HFF-Myc (cell line): ENCODE measurements at places on chromosomes 1 and 21.

DNA sequence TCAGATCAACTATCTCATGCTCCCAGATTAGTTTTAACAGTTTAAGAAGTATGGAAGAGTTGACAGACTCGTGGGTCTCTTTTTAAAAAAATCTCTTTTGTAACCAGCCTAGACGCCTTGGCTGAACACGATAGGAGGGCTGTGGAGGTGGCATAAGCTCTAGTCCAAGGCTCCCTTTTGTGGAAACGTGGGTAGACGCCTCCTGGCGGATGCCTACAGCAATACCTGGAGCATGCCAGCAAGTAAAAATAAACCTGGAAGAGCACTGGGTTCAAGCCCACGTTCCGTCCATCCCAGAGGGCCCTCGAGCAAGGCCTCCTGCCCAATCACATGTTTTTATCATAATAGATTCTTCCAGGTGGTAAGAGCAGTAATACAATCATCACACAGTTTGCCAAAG is 87.9 kb downstream of the RGS7 start:
- DNase-seq = no peak

- peak; percentile 44 for DNase-seq
Measured at GRCh38 chr1:176880955-176881595, 283.4 kb downstream of the ASTN1 start.

GRCh38 chr1:89355056-89355455 is 8.8 kb upstream of the GBP6 start:
- no peak for DNase-seq

- DNase-seq = no peak
Measured at GRCh38 chr1:13687151-13687715, 12.8 kb upstream of the PRDM2 start.

DNA sequence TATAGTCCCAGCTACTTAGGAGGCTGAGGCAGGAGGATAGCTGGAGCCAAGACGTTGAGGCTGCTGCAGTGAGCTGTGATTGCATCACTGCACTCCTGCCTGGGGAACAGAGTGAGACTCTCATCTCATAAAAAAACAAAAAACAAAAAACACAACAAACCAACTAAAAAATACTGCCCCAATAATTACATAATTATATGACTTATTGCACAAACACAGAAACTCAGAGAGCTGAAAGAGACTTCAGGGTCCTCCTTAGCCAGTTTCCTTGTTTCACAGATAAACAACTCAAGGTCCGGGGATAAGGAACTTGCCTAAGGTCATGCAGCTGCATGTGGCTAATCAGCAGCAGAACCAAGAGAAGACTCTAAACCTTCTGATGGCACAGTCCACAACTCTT is 11.9 kb downstream of the EXTL2 start:
- no peak for DNase-seq

DNA sequence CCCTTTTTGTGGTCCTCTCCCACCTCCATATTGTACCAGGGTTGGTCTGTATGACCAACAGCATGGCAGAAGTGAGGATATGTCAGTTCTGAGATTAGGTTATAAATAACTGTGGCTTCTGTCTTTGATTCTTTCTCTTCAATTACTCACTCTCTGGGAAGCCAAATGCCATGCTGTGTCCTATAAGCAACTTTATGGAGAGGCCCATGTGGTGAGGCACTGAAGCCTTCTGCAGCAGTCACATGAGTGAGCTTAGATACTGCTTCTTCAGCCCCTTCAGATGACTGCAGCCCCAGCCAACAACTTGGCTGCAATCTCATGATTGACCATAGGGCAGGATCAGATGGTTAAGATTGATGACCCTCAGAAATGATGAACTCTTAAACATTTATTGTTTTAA is 34.0 kb upstream of the SAMD13 start:
- DNase-seq = no peak

GRCh38 chr1:20115479-20115878 is 3.9 kb downstream of the PLA2G2D start:
- no peak for DNase-seq

DNA sequence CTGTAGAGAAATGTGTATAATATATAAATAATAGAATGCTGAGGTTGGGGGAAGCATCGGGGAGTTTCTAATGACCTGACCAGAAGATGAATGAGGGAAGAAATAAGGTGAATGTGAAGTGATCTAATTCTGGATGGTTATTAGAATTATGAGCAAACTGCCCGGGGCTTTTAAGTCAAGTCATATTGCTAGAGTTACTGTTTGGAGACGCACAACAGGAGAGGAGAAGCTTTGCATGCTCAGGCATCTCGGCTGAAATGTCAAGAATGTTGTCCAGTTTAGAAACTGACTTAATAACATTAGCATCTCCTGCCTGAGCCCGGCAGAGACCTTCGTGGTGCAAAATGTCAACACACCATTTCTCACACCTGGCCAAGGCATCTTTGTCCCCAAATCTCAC is 119.1 kb downstream of the RRAGC start:
- DNase-seq = no peak

DNA sequence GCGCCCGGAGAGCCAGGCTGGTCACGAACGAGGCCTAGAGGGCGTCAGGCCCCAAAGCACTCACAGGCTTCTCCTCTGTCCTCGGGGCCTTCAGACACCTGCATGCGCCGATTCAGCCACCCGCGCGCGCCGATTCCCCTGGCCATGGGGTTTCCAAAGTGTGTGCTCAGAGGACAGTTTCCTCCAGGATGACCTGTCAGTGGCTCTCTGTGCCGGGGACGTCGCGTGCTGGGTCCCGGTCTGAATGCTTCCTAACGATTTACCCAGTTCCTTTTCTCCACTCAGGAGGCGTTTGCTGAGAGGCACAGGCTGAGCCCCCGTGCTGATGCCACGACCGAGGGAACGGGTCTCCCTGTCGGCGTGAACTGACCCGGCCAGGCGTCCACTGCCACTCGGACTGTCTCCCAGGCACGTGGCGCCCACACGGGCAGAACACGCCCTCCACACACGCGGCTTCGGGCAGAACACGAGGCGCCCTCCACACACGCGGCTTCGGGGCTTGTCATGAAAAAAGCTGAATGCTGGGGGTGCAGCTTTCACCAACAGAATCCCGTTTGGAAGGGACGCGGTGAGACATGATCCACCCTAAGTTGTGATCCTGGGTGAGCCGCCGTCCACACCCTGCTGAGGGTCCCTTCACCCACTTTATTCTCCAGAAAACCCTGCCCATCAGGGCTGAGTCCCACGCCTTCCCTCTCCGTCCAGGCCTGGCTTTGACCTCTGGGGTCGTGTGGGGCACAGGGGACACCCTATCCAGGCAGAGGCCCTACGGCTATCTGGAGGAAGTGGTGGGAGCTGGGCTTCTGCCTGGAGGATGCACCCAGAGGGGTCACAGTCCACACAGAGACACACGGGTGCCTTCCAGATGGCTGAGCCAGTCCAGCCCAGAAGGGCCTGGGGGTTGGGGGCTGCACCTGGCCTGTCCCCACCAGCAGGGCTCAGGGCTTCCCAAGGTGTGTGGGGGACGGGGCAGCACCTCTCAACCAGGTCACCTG is 56.1 kb downstream of the COL6A1 start:
- no peak for DNase-seq

- no peak for DNase-seq
Measured at GRCh38 chr21:43687566-43688399, 28.4 kb downstream of the RRP1B start.

DNA sequence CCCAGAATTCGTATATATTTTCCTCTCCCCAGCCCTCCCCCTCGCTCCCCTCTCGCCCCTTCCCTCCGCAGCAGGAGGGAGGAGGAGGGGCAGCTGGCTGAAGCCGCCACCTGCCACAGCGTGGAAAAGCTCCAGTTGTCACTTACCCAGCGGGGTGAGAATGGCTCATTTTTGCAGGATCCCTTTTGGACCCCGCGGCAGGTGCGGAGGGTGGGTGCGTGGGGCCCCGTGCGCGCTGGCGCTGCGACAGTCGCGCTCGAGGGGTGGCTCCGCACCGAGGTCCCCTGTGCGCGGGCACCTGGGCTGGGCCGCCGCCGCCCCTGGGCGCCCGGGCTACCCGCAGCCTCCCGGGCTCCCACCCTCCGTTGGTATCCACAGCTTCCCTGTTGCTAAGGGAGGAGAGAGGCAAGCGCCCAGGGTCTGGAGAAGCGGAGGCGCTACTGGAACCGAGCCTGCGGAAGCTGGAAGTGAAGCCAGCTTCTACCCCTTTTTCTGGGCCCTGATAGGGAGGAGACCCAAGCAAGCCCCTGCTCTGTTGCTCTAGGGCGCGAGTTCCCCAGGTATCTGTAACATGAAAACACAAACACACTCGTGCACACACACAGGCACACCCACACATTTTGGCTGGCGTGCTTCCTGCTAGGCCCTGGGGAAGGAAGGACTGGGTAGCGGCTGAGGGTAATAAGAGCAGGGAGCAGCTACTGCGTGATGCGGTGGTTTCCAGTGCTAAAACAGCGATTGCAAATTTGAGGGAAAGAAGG is at the start of gene ERICH3:
TSS of gene ERICH3 (minus strand) at position 442 of the 761 bp plus-strand sequence. CDS start at position 169, 273 bp downstream.
- no peak for DNase-seq

DNA sequence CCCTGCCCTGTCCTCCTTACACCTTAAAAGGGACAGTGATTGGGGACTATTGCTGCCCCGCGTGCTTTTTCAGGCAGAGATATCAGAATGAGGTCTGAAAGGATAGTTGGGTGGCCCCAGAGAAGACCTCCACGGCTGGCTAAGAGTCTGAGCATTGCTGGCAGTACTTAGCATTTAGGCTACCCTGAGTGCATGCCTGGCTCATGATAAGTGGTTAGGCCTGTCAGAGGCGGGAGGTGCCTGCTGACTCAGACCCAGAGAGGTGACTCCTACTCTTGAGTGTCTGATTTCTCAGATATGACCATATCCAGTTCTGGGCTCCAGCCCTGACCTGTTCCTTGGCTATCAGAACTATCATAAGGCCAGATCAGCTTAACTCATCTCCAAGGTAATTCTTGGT is 213.7 kb downstream of the PBX1 start:
- peak; percentile 89 for DNase-seq

DNA sequence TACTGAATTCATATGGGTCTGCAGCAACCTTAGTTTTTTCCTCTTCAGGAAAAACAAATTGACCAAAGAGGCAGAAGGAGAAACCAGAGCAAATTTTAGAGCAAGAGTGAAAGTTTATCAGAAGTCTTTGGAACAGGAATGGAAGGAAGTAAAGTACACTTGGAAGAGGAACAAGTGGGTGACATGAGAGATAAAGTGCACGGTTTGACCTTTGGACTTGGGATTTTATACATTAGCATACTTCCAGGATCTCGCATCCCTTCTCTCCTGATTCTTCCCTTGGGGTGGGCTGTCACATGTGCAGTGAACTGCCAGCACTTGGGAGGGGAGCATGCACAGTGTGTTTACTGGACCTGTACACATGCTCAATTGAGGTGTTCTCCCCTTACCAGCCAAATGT is 754.8 kb upstream of the ADAMTS5 start:
- DNase-seq = no peak

- no peak for DNase-seq
Measured at GRCh38 chr1:24938276-24938675, 8.2 kb upstream of the RUNX3 start.

DNA sequence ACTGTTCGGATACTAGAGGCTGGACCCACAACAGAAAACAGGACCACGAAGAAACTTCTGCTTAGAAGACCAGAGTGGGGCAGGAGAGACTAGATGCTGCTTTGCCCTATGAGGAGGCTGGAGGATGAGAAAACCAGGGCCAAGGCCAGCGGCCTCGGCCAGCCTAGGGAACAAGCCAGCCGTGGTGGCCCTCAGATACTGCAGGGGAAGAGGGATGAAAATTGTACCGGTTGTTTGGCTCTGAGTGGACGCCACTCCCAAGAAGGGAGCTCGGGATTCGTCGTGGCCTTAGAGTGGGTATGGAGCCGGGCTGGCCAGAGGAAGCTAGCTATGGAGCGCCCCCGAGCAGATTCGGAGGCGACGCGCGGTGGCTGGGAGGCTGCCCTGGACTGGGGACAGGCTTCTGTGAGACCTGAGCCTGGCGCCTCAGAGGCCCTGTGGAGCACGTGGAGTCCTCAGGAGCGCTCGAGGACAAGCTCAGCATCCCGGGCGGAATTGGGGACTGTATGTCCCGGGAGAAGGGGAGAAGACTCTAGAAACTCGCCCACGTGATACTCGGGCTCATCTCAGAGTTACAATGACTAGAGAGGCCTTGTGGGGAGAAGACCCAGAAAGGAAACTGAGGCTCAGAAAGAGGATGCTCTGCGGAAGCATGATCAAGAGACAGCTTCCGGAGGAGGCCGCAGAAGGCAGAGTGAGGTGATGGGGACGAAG is 2.8 kb downstream of the PRRX1 start:
- DNase-seq = no peak

DNA sequence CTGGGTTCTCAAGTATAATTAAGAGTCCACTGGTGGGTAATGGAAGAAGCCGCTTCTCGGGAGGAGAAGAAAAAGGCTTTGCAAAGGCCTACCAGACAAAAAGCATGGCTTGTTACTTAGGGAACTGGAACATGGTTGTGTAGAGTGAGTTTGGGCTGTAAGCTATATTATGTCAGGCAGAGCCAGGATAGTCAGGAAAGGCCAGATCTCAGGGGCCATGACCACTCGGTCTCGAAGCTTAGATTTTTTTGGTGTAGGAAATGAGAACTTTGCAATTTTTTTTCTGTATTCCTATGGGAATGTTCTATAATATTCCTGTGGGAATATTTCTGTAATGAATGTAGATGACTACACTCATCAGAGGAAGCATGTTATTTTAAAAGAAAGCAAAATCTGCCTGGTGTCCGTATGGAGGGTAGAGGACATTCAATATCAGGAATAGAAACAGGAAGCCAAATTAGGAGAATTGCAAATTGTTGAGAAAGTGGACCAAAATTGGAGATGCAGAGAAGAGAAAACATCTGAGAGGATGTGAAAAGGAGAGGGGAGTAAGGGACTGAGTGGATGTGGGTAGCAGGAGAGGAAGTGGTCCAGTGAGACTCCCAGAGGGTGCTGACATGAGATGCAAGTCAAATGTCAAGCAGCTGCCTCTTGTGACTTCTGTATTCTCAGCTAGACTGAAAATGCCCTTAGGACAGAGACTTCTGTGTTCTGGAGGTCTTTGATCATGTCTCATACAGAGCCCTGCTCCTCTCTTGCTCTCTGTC is 45.2 kb upstream of the HAO2 start:
- no peak for DNase-seq

DNA sequence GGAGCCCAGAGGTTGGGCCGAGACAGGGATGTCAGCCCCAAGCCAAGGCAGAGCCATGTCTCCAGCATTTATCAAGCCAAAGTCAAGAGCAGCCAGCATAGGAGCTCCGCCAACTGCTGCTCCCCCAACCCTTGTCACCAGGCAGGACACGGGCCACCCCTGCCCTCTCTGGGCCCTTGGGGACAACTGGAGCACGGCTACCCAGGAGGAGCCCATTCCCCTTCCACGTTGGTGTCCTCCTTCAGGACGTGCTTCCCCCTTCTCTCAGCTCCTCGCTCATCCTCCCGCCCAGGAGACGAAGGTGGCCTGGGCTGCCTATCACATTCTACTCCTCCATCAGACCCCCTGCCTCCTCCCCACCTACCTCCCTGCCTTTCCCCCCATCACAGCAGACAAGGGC is 19.9 kb upstream of the PEF1 start:
- DNase-seq = no peak

GRCh38 chr1:156616463-156616862 is 2.8 kb upstream of the HAPLN2 start:
- DNase-seq = no peak

- DNase-seq = no peak
Measured at GRCh38 chr1:212641956-212642355, 33.4 kb downstream of the ATF3 start.
